ENCODE measurements at places on chromosomes 1 and 21.

- no peak for DNase-seq
Measured at GRCh38 chr1:238141353-238141752, 250.6 kb upstream of the ZP4 start.

- no peak for DNase-seq
Measured at GRCh38 chr21:17828223-17828622, 9.1 kb upstream of the C21orf91 start.

GRCh38 chr21:28356422-28356821 is 636.3 kb downstream of the LTN1 start:
- DNase-seq = no peak

DNA sequence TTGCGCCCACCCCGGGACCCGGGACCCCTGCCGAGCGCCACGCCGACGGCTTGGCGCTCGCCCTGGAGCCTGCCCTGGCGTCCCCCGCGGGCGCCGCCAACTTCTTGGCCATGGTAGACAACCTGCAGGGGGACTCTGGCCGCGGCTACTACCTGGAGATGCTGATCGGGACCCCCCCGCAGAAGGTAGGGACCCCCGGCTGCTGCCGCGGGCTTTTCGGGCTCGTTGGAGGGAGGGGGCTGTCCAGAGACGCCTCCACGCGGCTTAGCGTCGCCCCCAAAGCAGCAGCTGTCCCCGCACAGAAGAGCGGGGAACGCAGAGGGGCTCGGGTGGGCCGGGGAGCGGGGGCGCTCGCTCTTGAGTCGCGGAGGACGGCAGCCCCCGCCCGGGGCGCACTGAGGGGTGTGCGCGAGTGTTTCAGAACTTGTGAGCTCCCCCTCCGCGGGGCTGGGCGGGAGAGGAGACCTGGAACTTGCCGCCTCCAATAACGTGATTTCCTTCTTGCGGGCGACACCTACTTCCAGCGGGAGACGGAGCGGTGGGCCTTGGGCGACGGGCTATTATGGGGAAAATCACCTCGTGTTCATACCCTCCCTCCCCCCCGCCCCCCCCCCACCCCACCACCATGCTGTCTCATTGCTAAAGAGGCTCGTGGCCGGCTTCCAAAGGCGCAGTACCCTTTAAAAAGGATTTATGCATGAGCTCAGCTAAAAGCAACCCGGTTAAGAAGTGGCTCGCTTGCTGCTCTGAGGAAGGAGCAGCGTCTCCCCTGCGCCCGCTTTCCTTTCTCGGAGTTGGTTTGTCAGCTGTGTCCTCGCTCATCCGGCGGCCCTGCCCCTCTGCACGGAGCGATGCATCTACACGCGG is 664 bp downstream of the BACE2 start:
- no peak for DNase-seq

DNA sequence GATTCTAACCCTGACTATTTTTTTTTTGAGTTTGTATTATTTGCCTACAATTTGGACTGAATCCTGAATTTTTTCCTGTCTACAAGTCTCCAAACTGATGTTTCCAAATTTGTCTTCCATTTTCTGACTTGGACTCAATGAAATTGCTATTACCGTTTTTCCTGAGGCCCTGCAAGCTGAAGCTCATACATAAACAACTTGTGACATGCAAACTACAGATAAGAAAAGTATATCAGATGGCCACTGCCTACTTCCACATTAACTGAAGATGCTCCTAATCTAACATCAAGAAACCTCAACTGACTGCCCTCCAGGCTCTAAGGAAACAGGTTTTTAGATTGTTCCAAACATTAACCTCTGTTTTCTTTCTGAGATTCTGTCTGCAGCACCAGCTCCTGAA is 51.1 kb upstream of the KLHDC7A start:
- no peak for DNase-seq

DNA sequence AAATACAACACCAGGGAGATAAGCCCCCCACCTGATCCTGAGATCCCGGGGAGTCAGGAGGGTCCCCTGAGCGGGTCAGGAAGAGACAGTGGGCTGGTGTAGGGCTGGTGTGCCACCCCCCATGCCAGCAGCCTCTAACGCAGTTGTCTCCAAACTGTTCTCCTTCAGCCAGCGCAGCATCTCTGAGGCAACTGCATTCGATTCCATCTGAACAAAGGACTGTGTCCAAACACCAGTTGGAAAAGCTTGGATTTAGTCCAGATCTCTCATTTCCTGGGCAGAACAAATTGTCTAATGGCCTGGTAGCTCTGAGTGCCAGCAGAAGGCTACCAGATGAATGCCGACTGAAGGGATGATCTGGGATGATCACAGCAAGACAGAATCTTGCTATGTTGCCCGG is 44.1 kb upstream of the EIF4G3 start:
- DNase-seq = no peak
